Adrenal gland (tissue), 19 donors: ENCODE measurements at places on chromosomes 12 and 14. TPM values are rescaled to one million over a fixed set of nuclear protein-coding genes. Genes with fewer than 3 reads are reported as not detected.

RNU7-1 gene
- not detected for polyA plus RNA-seq

DNA sequence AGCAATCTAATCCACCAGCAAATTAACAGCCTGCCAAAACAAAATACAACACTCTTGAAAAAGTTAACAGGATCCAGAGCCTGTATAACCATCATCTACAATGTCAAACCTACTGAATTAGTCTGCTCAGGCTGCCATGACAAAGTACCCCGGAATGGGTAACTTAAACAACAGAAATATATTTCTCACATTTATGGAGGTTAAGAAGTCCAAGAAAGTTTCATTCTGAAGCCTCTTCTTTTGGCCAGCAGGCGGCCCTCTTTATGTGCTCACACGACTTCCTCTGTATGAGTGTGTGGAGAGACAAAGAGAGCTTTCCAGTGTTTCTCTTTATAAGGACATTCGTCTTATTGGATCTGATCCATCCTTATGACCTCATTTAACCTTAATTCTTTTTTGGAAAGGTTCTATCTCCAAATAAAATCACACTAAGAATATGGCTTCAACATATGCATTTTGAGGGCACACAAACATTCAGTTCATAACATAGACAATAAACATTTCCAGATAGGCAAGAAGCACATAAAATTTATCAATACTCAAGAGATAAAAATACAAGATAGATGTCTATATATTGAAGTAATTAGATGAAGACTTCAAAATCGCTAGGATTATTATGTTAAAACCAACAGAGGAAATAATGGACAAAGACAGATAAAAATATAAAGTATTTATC is 5.9 kb upstream of the RERG start:
- no peaks in the 10 kb centered on the region for H3K36me3 ChIP-seq
- H3K4me3 ChIP-seq, result no peak overlapping the region
- no peak overlapping the region for H3K27ac ChIP-seq
- H3K4me1 ChIP-seq, result no peaks in the 10 kb centered on the region
- no peaks in the 10 kb centered on the region for H3K27me3 ChIP-seq
- DNase-seq, result peak; percentile 36

GRCh38 chr12:46296822-46297221 is 28.0 kb upstream of the SLC38A1 start:
- H3K36me3 ChIP-seq, result no peaks in the 10 kb centered on the region
- H3K4me3 ChIP-seq, result no peak overlapping the region
- no peaks in the 10 kb centered on the region for H3K4me1 ChIP-seq

- no peak overlapping the region for H3K27ac ChIP-seq
- DNase-seq, result no peak
- no peaks in the 10 kb centered on the region for H3K27me3 ChIP-seq
- H3K4me3 ChIP-seq, result no peak overlapping the region
These were observed 41.7 kb downstream of the ACADS start for GRCh38 chr12:120767071-120768024.

DNA sequence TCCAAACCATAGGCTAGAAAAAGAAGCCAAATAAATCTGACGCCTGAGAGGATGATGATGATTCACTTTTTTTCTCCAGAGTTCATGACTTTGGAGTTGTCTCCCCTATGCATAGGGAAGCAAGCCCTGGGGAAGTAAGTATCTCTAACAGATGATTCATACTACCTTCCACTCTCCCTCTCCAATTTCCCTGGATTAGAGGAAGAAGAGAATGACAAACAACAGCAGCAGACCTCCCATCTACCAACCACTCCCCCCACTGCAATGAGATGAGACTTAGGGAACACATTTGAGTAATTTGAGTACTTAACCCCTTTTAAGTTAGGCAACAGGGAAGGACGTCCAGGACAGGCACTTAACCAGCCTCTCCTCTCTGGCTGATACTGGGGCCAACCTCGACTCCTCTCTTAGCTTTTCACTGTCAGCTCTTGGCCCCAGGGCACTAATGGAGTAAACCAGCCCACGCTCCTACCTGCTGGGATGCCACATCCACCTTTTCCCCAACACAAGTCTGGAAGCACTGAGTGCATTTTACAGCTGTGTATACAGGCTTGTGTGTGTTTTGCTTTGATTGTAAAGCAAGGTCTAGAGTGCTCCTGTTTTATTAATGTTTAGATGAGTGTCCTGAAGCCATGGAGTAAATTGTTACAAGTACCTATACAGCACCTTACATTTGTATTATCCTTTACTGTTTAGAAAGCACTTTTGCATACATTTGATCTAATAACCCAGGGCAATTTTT is 180.7 kb downstream of the PHLDA1 start:
- H3K27ac ChIP-seq, result no peak overlapping the region
- no peak for DNase-seq
- H3K36me3 ChIP-seq, result no peaks in the 10 kb centered on the region
- no peaks in the 10 kb centered on the region for H3K4me1 ChIP-seq
- H3K27me3 ChIP-seq, result no peaks in the 10 kb centered on the region

DNA sequence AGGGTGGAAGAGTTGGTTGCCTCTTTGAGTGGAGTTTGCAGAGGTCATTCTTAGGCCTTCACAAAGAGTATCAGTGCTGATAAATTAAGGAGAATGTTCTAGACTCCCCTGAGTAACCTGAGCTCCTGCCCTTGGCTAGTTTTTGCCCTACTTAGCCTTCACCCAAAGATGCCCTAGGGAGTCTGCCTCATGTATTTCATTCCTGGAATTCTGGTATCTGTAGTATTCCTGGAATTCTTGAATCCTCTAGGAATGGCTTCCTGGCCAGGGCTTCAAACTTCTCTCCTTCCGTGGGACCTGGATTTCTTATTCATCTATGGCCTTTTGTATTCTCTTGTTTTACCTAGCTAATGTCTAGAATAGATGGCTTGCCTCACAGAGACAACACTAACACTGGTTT is 701.1 kb downstream of the NOVA1 start:
- no peaks in the 10 kb centered on the region for H3K27me3 ChIP-seq
- no peaks in the 10 kb centered on the region for H3K36me3 ChIP-seq
- H3K4me1 ChIP-seq, result no peaks in the 10 kb centered on the region
- H3K4me3 ChIP-seq, result no peak overlapping the region
- no peak overlapping the region for H3K27ac ChIP-seq

DNA sequence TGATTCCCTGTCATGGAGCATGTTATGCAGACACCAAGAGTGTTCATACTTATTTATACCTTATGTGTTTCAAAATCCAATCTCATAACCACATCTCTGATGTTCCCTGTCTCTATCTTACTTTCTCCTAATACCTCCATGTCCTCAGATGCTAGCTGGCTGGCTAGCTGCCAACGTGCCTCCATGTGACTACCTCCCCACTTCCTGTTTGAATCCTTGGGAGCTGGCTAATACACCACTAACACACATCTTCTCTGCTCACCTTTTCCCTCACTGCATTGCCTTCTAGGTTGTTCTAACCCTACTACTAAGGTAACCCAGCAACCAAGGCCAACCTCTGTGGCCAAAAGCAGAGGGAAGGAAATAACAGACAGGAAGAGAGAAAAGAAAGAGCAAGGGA is 27.3 kb downstream of the TTC5 start:
- H3K27ac ChIP-seq, result no peak overlapping the region
- no peak overlapping the region for H3K4me3 ChIP-seq
- peak; percentile 26 for DNase-seq
- no peaks in the 10 kb centered on the region for H3K27me3 ChIP-seq

MRPL52 gene
- 256 TPM for polyA plus RNA-seq
